ENCODE measurements at places on chromosomes 6 and 20. TPM values are rescaled to one million over a fixed set of nuclear protein-coding genes. Genes with fewer than 3 reads are reported as not detected.

Gene PTPRK
- total RNA-seq = 75.1 TPM

Gene CAGE1
- not detected for total RNA-seq

Gene KIAA0408
- not detected for total RNA-seq

Gene RIMS1
- under 0.01 TPM for total RNA-seq

Gene SRMS
- 0.79 TPM for total RNA-seq

Gene BPIFA1
- total RNA-seq = not detected

Gene TMC2
- total RNA-seq = not detected

Gene TBXT
- not detected for total RNA-seq

Gene GGT7
- total RNA-seq = 2.0 TPM

Gene SLC17A1
- not detected for total RNA-seq

Gene PAX1
- not detected for total RNA-seq

Gene TCF21
- 0.26 TPM for total RNA-seq

Gene ELOVL4
- total RNA-seq = 6.1 TPM

Gene LTV1
- 17.5 TPM for total RNA-seq

Gene LBP
- not detected for total RNA-seq

Gene TNNC2
- total RNA-seq = not detected

Gene CCM2L
- total RNA-seq = not detected

Gene TTLL9
- under 0.01 TPM for total RNA-seq

Gene GABRR1
- not detected for total RNA-seq

Gene HACE1
- total RNA-seq = 14.2 TPM

Gene PYGB
- 213 TPM for total RNA-seq

Gene SLC52A3
- total RNA-seq = 0.26 TPM

Gene KCNB1
- not detected for total RNA-seq

Gene NFATC2
- total RNA-seq = not detected

Gene TGM3
- 11.8 TPM for total RNA-seq

Gene CYP39A1
- total RNA-seq = 17.4 TPM

Gene ELOVL2
- under 0.01 TPM for total RNA-seq

Gene OTOR
- total RNA-seq = not detected

Gene FGD2
- total RNA-seq = under 0.01 TPM

Gene DDX43
- total RNA-seq = 0.26 TPM

Gene FAM184A
- 0.26 TPM for total RNA-seq

Gene OR12D3
- not detected for total RNA-seq

Gene ATP6V1G2
- total RNA-seq = 0.51 TPM

Gene TFAP2D
- total RNA-seq = not detected

Gene RSPO4
- total RNA-seq = not detected

Gene ACAT2
- total RNA-seq = 42.9 TPM

Gene TNFAIP3
- 2.1 TPM for total RNA-seq

Gene NKX2-4
- total RNA-seq = not detected

Gene PNPLA1
- 0.26 TPM for total RNA-seq

Gene MOXD1
- total RNA-seq = 1.6 TPM

Gene ZSCAN9
- 12.1 TPM for total RNA-seq

Gene GMPR
- total RNA-seq = 0.53 TPM
